ENCODE measurements at places on chromosomes 13 and 19.

- DNase-seq: no peak
Measured at GRCh38 chr13:61192826-61193225, 222.8 kb downstream of the PCDH20 start.

GRCh38 chr19:4064496-4065260, 2.0 kb downstream of the ZBTB7A start:
- no peak for DNase-seq

DNA sequence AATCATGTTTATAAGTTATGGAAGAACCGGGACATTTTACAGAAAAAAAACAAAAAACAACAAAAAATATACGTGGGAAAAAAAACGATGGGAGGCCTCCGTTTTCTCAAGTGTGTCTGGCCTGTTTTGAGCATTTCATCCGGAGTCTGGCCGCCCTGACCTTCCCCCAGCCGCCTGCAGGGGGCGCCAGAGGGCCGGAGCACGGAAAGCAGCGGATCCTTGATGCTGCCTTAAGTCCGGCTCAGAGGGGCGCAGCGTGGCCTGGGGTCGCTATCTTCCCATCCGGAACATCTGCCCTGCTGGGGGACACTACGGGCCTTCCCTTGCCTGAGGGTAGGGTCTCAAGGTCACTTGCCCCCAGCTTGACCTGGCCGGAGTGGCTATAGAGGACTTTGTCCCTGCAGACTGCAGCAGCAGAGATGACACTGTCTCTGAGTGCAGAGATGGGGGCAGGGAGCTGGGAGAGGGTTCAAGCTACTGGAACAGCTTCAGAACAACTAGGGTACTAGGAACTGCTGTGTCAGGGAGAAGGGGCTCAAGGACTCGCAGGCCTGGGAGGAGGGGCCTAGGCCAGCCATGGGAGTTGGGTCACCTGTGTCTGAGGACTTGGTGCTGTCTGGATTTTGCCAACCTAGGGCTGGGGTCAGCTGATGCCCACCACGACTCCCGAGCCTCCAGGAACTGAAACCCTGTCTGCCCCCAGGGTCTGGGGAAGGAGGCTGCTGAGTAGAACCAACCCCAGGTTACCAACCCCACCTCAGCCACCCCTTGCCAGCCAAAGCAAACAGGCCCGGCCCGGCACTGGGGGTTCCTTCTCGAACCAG, 1.8 kb upstream of the APOE start:
- peak; percentile 56 for DNase-seq

DNA sequence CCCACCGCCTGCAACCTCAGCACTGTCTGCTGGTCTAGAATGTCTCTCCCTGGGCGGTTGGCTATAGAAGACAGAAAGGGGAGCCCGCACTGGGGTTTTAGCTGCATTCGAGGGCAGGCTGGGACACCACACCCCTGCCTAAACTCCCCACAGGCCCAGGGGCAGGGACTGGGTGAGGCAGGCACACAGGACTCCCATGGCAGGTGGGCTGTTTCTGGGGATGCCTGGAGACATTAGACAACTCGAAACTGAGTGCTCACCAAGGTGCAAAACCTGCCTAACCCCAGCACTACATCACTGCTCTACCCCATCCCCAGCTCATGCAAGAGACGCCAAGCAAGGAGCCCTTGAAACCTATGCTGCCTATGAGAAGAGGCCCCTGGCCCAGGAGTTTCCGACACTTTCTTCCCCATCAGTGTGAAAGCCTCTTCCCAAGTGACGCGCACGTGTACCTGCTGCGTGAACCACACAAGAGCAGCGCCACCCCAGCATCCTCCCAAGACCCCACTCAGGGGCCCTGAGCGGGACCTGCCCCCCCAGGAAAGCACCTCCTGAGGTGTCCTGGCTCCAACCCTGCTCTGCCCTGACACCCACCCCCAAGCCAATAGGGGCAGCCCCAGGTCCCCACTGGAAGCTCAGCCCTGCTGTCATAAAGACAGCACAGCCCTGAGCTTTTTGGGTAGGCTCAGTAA, 121.2 kb downstream of the TUBA3C start:
- no peak for DNase-seq

DNA sequence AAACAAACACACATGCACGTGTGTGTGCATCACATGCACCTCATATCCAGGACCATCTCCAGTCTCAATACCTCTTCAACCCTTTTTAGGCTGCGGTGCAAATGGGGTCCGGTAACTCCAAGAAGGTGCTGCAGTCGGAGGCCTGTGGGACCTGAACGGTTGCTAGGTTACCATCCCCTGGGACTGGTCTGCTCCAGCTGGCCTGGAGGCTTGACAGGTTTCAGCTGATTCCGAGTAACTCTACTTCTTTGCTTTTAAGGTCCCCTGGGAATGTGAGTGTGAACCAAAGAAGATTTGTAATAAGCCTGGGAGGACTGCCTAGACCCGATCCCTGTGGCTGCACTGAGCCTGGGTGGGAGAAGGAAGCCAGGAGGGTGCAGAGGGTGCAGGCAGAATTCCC, 117.5 kb downstream of the CCNA1 start:
- no peak for DNase-seq

DNA sequence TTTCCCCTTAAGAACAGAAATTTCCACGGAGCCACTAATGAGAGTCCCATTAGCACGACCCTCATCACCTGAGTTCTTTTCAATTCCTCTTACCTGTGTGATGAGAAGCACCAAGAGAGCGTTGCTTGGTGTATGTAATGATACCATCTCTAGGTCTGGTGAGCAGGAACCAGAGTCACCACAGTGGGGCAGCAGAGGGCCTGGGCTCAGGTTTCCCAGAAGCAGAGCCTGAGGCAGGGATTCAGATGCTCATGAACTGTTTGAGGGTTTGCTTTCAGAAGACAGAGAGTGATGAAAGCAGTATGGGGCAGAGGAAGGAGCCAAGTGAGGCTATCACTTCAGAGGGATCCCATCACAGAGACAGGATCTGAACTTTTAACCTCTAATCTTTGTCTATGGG, 3.1 kb upstream of the PTPRH start:
- no peak for DNase-seq

DNA sequence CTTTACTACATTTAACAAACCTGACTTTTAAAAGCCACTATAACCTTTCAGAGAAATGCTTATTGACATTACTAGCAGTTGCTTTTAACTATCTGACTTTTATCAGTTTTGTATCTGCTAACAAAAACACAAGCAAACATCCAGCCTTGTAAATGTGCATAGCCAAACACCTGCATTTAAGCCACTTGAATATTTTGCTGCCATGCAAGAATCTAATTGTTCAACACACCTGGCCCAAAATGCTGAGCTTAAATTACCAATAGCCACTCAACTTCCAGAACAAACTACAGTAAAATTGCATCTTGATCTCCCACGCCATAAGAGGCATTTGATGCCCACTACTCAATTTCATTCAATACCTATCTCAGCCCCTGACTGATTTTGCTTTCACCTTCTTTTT, 9.3 kb downstream of the ZIC5 start:
- no peak for DNase-seq

GRCh38 chr13:91531646-91532045, 133.2 kb downstream of the GPC5 start:
- no peak for DNase-seq

GRCh38 chr19:47210689-47211316, 20.2 kb downstream of the BBC3 start:
- DNase-seq: peak; percentile 63

DNA sequence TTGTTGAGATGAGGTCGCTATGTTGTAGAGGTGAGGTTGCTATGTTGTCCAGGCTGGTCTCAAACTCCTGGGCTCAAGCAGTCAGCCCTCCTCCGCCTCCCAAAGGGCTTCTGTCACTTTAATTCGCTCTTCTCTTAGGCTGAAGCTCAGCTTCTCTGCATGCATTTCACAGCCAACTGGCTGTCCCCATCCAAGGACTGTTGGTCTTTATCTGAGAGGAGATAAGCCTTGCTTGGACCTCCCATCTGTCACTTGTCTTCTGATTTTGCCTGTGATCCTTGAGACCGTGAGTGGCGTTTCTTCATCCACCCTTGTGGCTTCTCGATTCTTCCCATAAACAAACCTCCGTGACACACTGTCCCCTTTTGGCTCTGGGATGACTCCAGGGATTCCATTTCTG, 24.4 kb downstream of the CERS1 start:
- DNase-seq: no peak

GRCh38 chr19:34209726-34210125, 37.4 kb downstream of the LSM14A start:
- no peak for DNase-seq

DNA sequence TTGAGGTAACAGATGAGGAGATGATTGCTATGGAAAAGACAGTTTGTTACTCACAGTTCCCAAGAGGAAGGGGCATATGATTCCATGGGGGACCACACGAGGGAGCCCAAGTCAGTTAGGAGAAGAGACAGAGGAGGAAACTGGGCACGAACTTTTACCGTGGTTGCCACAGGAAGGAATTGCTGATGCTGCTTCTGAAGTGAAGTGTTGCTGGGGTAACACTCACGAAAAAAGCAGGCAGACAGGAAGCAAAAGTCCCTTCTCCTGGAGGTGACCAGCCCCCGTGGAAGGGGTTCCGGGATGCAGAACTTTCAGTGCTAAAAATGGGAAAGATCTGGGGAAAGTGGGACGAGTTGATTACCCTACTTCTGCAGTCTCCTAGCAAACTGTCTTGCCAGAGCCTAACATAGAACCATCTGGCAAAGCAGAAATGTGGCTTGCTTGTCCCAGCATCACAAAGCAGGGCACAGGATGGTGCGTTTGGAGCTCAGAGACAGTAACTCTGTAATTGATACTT, 35.4 kb upstream of the MAP3K10 start:
- DNase-seq: no peak

DNA sequence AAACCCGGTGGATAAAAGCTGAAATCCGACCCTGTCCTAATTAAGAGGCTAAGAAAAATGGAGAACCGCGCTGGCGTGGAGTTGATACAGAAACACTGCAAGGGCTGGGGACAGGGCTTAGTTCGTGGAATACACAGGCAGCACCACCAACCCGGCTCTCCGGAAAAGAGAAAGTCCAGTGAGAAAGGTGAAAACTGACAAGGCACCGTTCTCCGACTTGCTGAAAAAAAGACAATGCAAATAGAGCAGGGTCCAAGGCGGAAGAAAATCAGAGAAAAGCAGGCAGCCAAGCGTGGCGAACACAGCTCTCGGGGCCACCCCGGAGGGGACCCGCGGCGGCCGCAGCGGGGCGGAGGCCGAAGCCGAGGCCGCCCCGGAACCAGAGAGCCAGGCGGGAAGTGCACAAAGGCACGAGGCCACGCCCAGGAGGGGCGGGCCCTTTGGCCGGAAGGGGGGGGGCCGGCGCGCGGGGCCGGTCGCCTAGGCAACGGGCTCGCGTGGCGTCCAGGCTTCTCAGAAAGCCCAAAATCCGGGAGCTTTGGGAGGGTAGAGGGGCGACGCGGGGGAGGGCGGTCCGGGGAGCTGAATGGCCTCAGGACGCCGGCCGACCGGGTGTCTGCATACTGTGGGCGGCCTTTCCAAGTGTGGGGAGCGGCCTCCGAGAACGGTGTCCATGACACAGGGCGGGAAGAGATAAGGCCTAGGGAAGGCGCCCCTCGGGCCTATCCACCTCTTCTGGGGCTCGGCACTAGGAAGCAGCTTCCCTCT, 1.2 kb upstream of the ING1 start:
- peak; percentile 79 for DNase-seq

GRCh38 chr19:46392252-46392801, 21.0 kb downstream of the CCDC8 start:
- DNase-seq: no peak

Measured in stimulated activated CD4-positive, alpha-beta T cell treated with anti-CD3 and anti-CD28 coated beads, TNF-alpha, amount 100 ng/mL, for 1 hour (primary cell).